ENCODE measurements at places on chromosomes 6 and 20.

- DNase-seq: no peak
These were observed 16.9 kb downstream of the LAMA5 start for GRCh38 chr20:62350098-62350628.

DNA sequence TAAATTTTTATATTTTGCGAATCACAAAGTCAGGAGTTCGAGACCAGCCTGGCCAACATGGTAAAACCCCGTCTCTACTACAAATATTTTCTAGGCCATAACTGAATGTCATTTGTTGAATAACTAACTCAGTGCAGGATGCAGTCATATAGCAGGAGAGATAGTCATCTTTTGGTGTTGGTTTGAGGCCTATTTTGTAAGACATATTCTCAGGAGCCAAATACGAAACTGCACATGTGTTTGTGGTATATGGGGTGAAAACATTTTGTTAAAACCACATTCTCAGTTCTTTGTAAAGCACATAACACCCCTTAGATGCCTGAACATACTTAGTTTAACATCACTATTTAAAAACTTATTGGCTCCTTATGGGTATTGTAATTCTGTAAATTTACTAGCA is 4.7 kb upstream of the ENPP5 start:
- no peak for DNase-seq

DNA sequence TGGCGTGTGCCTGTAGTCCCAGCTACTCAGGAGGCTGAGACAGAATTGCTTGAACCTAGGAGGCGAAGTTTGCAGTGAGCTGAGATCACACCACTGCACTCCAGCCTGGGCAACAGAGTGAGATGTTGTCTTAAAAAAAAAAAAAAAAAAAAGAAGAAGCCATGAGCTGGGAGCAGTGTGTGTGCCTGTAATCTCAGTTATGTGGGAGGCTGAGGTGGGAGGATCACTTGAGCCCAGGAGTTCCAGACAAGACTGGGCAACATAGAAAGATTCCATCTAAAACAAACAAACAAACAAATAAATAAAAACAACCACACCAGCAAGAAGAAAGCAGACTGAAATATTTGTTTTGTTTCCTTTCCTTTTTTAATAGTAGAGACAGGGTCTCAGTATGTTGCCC is 62.2 kb upstream of the KIF13A start:
- DNase-seq: no peak

- no peak for DNase-seq
These were observed 158.3 kb upstream of the CST7 start for GRCh38 chr20:24790746-24791283.

DNA sequence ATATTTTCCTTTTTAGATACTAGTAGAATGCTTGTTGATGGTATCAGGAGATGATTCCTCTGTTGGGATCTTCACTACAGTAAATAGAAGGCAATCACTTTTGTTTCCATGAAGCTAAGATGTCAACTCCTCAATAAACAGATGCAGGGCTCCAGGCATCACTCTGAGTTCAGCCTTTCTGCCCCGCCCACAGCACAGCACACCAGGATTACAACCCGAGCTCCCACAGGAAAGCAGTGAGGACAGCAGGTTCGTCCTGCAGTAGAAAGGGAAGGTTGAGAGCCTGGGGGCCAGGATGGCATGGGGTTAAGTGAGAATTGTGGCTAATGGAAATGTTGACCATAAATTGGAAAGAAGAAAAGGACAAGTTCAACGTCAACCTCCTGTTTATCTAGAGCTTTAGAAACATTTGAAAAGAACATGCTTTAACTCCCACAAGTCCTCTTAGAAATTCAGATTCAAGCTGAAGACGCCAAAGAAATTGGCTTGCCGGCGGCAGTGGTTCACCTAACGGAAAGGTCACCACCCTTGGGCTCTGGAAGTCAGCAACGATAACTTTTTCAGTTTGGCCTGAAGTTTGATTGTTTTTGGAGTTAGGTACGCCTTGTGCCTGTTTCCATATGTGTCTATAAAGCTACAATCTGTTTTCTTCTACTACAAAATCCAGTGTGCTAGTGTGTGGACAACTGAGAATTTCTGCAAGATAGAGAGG is 144.4 kb upstream of the PDE10A start:
- no peak for DNase-seq

GRCh38 chr6:121770943-121771342 is 335.5 kb downstream of the GJA1 start:
- DNase-seq: no peak

DNA sequence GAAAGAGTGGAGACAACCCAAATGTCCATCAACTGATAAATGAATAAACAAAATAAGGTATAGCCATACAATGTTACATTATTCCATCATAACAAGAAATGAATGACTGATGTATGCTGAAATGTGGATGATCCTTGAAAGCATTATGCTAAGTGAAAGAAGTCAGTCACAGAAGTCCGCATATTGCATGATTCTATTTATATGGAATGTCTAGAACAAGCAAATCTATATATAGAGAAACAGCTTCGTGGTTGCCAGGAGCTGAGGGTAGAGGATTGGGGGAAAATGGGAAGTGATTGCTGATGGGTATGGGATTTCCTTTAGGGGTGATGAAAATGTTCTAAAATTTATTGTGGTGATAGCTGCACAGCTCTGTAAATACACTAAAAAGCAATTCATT is 196.8 kb downstream of the ATXN1 start:
- no peak for DNase-seq

DNA sequence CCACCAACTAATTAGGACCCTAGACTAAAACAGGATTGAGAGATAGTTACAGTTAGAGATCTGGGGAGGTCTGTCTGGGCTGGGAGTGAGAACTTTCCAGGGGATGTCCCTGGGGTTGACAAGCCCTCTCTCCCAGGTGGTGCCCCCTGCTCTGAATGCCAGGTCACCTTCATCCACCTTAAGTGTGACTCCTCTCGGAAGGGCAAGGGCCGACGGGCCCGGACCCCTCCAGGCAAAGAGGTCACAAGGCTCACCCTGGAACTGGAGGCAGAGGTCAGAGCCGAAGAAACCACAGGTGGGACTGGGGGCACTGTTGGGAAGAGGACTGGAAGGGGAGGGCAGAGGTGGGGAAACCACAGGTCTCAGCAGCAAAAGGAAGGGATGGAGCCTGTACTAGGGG is 17.0 kb upstream of the ZNF76 start:
- no peak for DNase-seq

DNA sequence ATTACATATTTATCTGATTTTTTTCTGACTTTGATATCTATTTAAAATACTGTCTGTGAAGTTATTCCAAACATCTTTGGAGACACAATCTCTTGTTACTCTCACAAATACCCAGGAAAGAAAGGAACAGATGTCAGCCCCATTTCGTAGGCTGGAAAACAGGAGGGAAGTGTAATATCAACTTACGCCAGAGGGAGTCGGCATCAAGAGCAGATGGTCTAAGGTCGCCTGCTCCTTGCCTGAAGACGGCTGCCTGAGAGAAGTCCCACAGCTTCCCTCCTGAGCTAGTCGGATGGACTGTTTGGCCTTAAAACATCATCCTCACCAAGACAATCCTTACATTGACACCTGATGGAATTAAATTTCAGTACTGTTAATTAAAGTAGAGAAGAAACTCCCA is 13.4 kb downstream of the CST7 start:
- DNase-seq: no peak

GRCh38 chr6:71410164-71410566 is 121.6 kb downstream of the OGFRL1 start:
- DNase-seq: no peak

DNA sequence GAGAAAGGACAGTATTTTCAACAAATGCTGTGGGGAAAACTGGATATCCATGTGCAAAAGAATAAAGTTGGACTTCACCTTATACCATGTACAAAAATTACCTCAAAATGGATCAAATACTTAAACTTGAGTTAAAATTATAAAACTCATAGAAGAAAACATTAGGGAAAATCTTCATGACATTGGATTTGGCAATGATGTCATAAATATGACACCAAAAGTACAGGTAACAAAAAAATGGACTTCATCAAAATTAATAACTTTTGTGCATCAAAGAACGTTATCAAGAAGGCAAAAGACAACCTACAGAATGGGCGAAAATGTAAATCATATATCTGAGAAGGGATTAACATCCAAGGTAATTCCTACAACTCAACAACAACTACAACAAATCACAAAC is 355.3 kb upstream of the SOX4 start:
- DNase-seq: no peak

- DNase-seq: no peak
These were observed 337.9 kb downstream of the TAF4 start for GRCh38 chr20:61727761-61728160.

- no peak for DNase-seq
These were observed 908.0 kb downstream of the QKI start for GRCh38 chr6:164322533-164322932.

- DNase-seq: no peak
These were observed 3.6 kb downstream of the BPI start for GRCh38 chr20:38307371-38308046.

DNA sequence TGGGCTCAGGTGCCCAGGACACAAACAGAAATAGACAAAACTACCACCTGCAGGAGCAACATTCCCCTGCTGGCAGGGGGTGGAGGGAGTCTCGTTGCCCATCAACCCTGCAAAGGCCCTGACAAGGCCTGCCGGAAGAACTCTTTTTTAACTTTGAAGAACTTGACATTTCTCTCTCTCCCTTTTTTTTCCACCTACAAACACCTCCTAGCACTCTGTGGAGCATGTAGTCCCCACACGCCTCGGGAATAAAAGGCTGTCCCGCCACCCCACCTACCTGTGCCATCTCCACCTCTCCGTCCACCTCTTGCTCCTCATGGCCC is 54.8 kb downstream of the GNAS-AS1 start:
- DNase-seq: no peak

DNA sequence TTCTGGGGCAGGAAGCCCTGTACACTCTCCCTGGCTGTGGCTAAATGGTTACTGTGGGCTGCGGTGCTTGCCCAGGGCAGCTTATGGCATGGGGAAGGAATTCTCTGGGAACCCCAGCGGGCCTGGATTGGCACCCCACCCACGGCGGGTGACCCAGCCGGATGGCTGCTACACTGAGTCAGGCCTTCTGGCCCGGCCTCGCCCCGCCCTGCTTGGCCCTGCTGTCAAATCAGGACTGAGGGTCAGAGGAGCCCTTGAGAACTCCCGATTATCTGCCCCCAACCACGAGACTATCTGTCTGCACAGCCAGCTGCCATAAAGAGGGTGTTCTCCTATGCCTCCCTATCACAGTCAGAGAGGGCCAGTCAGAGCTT is 7.3 kb upstream of the ITPR3 start:
- no peak for DNase-seq

- peak; percentile 18 for DNase-seq
These were observed 492.0 kb upstream of the MARCKS start for GRCh38 chr6:113365191-113365590.

- DNase-seq: no peak
These were observed 58.9 kb downstream of the ERMARD start for GRCh38 chr6:169810066-169810989.

DNA sequence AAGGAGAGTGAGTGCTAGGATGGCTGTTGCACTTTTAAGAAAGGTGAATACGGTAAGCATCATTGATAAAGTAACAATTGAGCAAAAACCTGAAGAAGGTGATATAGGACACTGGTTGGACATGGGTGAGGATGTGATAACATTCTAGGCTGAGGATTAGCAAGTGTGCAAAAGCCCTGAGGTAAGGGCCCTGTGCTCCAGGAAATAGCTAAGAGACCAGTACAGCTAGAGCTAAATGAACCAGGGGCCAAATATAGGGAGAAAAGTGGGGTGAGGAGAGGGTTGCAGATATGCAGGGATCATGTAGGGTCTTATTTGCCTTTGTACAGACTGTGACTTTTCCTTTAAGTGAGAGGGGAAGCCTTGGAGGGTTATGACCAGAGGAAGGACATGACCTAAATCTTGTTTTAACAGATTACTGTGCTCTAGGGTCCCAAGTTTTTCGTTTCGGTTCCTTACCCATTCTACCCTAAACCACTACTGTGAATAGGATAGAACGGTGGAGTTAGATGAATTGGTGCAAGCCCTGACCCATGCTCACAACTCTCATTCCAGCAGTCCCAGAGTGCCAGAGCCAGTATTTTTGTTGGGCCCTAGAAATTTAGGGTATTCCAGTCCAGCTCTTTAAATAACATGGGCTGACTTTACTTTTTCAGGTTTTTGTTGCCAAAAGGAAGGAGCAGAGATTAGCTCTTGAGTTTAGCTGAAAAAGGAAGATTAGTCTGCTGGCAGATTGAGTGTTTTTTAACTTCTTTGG is 10.7 kb downstream of the MAPK14 start:
- DNase-seq: no peak

- DNase-seq: no peak
These were observed 126.6 kb upstream of the RIN2 start for GRCh38 chr20:19631410-19631809.

DNA sequence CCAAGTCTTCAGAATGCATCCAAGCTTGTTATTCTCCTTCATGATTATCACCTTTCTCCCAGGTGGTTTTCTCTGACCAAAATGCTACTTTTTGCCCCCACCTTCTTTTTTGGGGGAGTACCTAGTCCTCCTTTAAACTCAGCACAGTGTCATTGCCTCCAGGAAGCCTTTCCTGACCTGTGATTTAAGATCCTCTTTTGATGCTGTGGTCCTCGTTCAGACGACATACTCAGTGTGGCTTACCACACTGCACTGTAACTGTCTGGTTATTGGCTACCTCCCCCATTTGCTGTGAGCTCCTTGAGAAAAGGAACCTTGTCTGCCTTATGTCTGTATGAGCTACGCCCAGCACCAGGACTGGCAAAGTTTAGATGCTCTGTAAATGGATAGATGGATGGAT is 14.6 kb downstream of the SAYSD1 start:
- no peak for DNase-seq

DNA sequence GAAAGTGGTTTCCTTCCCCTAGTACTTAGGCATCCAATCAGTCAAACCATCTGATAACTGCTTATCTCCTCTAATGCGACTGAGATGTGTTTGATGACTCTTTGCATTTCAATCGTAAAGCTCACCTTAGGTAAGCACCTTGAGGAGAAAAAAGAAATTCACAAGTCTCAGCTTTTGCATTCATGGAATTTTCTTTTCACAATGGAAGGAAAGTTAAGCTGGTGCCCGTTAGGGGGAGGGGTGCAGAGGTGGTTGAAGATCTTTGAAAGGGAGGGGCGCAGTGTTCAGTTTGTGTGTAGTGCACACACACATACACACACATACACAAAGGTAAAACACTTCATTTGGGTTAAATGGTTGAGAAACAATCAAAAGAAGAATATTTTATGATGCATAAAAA is 87.1 kb upstream of the SALL4 start:
- DNase-seq: no peak

- peak; percentile 59 for DNase-seq
These were observed 4.1 kb downstream of the RBM38 start for GRCh38 chr20:57395111-57395966.

DNA sequence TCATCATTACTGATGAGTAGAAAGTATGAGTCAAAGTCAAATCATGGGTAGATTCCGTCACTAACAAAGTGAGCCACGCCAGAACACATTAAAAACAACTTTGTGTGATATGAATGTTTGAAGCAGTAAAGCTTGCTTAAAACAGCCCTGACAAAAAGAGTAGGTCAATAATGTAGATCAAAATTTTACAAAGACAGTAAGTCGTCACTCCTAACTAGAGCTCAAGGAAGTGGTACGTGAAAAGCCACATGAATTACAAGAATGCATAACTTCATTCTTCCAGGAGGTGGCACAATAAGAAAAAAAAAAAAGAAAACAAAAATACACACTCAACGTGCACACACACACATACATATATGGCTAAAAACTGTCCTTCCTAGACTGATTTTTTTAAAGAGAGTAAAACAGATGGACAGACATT is 69.9 kb downstream of the HACE1 start:
- DNase-seq: no peak
